CD4-positive, alpha-beta memory T cell (primary cell): ENCODE measurements at places on chromosomes 13 and 19.
A peak's percentile ranks its signal among the peaks of the same experiment; 100 is the strongest.

GRCh38 chr13:84126671-84127171, 244.4 kb upstream of the SLITRK1 start:
- no peak for DNase-seq

DNA sequence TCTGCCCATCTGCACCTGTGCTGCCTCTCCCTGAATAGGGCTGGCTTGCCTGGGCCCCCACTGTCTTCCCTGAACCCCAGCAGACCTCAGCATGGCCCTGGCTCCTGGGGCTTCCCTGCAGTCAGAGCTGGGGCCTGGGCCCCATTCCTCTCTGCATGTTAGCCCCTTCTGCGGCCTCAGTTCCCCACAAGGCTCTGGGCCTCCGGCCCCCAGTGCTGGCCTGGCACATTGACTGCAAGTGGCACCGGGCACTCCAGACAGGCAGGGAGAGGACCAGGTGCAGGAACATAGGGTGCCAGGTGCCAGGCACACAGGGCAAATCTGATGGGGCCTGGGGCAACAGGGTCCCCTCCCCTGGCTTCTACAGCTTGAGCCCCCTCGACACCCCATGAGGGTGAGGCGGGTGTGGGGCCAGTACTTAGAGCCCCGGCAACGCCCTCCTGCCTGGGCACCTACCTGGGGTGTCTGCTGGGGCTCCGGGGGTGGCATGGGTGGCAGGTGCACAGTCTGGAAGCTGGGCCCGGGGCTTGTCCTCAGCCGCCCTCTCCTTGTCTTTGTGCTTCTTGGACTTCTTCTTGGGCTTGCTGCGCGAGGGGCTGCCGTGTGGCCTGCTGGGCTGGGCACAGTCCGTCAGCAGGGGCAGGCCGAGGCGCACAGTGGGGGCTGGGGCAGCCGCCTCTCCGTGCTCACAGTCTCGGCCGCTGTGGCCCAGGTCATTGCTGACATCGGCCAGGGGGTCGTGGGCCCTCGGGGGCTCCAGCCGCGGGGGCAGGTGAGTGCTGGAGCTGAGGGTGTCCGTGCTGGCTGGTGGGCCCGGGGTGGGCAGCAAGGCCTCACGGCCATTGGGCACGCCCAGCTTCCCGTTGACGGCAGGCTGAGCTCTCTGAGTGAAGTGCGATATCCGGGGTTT, 12.3 kb upstream of the ISYNA1 start:
- DNase-seq, result no peak

- DNase-seq, result no peak
Observed at GRCh38 chr19:14519860-14520407, 1.7 kb upstream of the DNAJB1 start.

GRCh38 chr19:8702350-8702749, 3.8 kb upstream of the ACTL9 start:
- peak; percentile 68 for DNase-seq

DNA sequence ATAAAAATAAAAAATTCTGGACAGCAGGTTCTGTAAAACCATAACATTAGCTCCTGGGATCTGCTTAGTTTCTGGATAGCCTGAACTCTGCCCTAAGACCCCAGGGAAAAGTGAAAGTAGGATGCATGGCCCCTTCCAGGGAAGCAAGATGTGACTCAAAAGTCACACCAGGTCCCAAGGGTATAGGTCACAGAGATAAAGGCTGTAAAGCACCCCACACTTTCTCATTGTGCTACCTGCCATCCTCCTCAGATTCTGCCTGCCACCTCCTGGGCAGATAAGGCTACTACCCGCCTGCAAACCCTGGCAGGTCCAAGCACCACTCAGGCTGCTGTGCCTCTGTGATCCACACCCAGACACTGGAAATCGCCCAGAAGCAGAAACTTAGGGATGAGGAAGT, 20.6 kb downstream of the FFAR2 start:
- DNase-seq, result peak; percentile 72

DNA sequence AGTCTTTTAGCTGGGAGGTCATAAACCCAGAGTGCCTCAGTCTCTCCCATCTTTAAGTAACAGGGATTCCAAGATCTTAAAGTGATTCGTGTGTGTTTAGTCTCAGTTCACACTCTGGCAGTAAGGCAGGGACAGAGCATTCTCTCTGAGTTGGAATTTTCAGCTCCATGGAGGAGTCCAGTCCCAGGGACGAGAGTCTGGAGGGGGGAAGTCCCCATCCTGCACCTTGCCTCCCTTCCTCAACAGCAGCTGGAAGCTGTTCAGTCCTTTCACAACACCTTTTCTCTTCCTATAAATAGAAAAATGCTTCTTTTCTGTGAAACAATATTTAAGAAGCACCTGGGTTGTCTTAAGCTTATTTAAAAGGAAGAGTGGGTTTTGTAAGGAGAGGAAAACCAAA, 82.0 kb downstream of the KLF5 start:
- no peak for DNase-seq

DNA sequence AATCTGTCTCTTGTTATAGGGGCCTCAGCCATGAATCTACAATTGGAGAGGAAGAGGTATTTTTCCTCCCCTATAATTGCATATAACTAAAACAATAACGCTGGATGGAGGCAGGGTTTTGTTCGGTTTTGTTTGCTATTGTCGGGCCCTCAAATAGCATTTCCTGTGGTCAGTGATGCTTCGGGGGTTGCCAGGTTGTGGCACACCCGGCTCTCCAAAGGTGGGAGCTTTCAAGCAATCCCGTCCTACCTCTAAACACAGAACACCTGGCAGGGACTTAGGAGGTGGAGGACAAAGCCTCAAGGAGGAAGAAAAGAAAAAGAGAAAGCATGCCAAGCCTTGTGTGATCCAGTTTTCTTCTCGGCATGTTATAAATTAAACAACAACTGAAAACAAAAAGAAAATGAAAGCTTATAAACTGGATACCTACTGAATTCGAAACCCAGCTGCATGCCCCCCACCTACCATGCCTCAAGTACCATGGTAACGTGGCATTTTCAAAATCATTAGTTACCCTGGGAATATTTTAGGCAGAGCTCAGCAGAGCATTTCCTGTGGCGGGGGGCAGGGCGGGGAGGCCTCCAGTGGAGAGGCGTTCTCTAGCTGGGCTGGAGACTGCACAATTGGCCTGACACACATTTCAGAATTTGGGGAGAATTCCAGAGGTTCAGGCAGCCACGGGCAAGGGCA, 213.8 kb downstream of the DCLK1 start:
- DNase-seq, result no peak

- DNase-seq, result no peak
Observed at GRCh38 chr19:49339301-49340068, 4.3 kb downstream of the CD37 start.

DNA sequence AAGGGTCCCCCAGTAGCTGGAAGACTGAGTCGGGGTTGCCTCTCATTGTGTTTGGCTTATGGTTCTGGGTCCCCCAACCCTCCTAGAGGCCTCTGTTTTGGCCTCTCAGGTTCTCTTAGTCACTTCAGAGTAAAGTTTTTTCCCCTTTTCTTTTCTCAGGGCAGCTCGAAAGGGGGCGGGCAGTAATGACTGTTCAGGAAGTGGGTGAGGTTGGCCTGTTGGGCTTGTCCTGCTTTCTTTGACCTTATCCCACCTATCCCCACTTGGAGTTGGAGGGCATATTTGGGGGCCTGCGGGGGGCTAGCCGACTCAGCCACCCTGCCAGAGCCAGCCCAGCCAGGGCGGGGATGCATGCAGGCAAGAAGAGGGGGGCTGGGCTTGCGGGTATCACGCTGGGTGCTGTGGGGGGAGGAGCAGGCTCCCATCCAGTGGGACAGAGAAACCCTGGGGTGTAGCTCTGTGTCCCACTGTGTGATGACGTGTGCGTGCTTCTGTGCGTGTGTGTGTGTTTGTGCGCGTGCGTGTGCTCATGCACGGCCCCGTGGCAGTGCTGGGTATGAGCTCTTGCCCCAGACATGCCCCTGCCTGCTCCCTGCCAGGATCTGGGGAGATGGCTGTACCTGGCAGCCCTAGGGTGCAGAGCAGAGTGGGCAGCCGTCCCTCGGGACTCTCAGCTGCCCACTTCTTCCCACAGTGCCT, 1.4 kb downstream of the CIC start:
- DNase-seq, result peak; percentile 80

- no peak for DNase-seq
Observed at GRCh38 chr19:49807058-49807903, 5.8 kb downstream of the FUZ start.
